ENCODE measurements at places on chromosomes 11 and 22.

DNA sequence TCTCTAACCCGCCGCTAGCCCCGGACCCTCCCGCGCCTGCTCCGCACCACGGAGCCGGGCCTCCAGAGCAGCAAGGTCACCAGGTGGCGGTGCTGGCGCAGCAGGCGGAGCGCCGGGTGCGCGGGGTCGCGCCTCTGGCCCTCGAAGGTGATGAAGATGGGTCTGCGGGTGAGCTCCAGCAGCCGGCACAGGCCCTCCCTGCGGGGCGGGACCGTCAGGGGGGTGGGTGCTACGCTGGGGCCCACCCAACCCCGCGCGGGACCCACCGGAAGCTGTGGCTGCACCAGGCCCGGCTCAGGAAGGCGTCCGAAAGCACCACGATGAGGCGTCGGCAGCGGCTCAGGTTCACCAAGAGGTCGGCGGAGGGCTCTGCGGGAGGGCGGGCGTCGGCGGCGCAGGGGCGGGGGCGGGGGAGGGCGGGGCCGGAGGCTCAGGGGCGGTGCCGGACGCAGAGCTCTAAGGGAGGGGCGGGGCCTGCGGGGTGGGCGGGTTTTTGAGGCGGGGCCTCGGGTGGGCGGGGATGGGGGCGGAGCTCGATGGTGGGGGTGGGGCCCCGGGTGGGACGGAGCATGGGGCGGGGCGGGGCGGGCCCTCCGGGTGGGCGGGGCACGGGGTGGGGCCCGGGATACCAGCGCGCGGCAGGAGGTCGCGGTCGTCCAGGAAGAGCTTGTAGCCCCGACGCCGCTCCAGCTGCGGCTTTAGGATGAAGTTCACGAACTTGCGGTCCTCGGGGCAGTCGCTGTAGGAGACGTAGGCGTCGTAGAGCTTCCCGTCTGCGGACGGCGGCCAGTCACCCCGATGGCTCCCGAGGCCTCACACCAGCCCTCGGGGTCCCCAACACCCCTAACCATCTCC lies 7.8 kb downstream of the SIGIRR start:
- no peak for DNase-seq

DNA sequence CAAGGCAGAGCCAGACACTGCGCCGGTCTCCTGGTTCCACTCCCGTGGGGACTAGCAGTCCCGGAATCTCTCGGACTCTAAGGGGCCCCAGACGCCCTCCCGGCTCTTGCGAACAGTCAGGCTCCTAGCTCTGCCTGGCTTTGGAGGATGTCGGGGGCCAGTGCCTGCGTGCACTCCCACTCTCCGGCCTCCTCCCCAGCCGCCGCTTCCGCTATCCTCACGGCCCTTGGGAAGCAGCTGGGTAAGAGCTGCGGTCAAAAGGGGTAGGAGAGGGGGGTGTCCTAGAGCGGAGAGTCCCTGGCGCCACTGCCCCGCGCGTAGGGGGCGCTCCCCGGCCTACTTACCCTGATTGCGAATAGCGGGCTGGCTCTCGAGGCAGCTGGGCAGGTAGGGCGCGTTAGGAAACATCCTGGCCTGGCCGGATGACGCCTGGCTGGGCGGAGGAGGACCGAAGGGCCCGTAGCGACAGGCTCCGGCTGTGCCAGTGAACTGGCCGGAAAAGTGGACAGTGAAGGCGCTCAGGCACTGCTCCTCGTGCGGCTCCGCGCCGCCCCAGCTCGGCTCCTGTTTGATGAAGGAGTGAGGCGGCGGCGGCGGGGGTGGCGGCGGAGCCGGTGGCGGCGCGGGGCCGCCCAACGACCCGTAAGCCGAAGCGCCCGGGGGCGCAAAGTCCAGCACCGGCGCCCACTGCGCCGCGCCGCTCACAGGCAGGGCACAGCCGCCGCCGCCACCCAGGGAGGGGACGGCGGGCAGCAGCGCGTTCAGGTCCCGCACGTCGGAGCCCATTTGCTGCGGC lies 785 bp downstream of the WT1 start:
- no peak for DNase-seq

- no peak for DNase-seq
Observed at GRCh38 chr11:46348566-46349401, 1.5 kb downstream of the DGKZ start.

DNA sequence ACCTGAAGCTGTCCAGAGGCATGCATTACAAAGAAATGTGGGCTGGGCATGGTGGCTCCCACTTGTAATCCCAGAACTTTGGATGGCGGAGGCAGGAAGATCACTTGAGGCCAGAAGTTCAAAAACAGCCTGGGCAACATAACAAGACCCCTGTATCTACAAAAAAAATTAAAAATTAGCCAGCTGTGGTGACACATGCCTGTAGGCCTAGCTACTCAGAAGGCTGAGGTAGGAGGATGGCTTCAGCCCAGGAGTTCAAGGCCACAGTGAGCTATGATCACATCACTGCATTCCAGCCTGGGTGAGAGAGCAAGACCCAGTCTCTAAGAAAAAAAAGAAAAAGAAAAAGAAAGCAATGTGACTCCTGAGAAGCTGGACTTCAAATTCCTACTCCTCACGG lies 138.5 kb upstream of the HSD17B12 start:
- no peak for DNase-seq

- DNase-seq: peak; percentile 82
Observed at GRCh38 chr22:26658671-26659478, 1.5 kb downstream of the MIAT start.

- no peak for DNase-seq
Observed at GRCh38 chr22:29530716-29531115, 22.8 kb downstream of the THOC5 start.

DNA sequence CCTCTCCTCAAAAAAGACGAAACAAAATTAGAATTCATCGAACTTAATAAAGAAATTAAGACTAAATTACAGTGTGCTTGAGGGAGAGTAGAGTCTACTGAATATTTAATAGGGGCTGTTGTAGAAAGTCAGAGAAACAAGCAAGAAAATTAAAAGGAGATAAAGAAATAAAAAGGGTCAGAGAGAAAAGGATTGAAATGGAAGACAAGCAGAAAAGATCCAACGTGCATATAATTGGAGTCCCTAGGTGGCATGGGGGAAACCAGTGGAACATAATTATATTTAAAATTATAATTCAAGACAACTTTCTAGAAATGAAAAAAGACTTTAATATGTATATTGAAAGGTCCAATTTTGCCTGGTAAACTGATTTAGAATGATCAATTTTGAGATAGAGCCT lies 74.3 kb downstream of the ACER3 start:
- no peak for DNase-seq

- DNase-seq: no peak
Observed at GRCh38 chr22:39275814-39276439, 31.1 kb upstream of the PDGFB start.

GRCh38 chr22:46275455-46276122 lies 7.8 kb downstream of the TTC38 start:
- no peak for DNase-seq

- no peak for DNase-seq
Observed at GRCh38 chr11:119478711-119479285, 55.8 kb upstream of the THY1 start.

GRCh38 chr11:120801801-120802689 lies 221.9 kb upstream of the TBCEL start:
- DNase-seq: peak; percentile 33

GRCh38 chr11:126823274-126823673 lies 177.3 kb downstream of the KIRREL3 start:
- no peak for DNase-seq

GRCh38 chr11:27754035-27755017 lies 54.1 kb upstream of the BDNF start:
- DNase-seq: no peak

GRCh38 chr11:76654298-76654851 lies 16.2 kb downstream of the LRRC32 start:
- DNase-seq: no peak

DNA sequence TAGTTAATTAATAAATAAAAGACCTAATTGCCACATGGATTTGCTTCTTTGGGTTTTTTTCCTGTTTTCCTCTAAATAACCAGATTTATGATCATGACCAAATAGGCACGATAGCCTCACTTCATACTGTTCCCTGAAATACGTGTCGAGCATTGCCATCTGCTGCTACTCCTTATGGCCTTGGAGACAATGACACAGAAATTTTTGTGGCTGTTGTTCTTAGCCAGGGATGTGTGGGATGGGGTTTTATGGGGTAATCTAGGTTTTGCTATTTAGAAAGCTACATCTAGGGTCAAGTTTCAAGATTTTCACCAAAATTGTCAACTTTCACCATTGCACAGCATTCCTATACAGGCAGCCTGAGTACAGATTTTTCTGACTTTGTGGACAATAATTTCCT lies 145.2 kb downstream of the DBX1 start:
- DNase-seq: no peak

GRCh38 chr22:26643418-26644100 lies 13.8 kb upstream of the MIAT start:
- DNase-seq: no peak

GRCh38 chr11:10428453-10428852 lies 26.6 kb upstream of the AMPD3 start:
- no peak for DNase-seq

GRCh38 chr22:30196141-30196879 lies 50.2 kb downstream of the LIF start:
- peak; percentile 51 for DNase-seq

DNA sequence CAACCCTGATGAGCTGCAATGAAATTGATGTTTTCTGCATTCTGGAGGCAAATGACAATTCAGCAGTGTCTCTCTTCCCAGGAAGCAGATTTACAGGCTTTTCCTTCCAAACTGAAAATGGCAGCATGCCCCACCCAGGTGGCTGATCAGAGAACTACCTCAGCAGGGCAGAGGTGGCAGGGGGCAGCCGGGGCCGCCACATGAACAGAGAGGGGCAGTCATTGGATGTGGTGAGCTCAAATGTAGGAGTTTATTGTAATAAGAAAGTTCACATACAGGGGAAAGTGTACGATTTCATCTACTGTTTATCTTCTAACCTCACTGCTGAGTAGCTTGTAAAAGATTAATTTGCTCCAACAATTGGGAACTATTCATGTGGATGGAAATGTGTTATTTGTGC lies 15.7 kb upstream of the PARVA start:
- DNase-seq: no peak

DNA sequence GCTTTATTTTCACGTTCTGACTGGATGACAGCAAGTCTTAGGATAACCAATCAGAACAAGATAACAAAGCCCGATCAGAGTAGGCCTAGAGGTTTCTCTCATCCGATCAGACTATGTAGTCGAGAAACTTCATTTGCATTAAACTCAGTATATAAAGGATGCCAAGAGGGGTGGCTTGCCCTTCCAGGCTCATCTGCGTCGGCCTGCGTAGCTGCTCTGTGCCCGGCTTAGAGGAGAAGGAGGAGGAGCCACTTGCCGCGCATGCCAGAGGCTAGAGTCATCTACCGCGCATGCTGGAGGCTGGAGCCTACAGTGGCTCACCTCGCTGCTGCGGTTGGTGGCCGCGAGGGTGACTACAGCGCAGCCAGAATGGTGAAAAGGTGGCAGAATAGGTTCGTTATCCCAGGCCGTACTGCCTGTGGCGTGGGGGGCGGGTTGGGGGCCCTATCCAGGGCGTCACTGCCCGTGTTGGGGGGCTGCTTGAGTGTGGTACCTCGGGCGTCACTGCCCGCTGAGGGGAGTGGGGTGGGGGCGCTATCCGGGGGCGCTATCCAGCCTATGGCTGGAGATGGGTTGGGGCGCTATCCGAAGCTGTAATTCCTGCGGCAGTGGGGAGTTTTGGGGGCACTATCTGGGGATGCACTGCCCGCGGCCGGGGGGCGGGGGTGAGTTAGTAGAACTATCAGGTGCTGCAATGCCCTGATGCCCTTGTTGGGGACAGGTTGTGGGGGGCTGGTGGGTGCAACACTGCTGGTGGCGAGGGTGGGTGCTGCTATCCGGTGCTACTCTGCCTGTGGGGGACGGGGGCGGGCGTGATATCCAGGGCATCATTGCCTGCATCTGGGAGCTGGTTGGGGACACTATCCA lies at the start of gene RFPL2:
TSS of gene RFPL2 (minus strand) at position 218 of the 867 bp plus-strand sequence. CDS start 2,622 bp downstream, outside the sequence.
- peak; percentile 83 for DNase-seq

DNA sequence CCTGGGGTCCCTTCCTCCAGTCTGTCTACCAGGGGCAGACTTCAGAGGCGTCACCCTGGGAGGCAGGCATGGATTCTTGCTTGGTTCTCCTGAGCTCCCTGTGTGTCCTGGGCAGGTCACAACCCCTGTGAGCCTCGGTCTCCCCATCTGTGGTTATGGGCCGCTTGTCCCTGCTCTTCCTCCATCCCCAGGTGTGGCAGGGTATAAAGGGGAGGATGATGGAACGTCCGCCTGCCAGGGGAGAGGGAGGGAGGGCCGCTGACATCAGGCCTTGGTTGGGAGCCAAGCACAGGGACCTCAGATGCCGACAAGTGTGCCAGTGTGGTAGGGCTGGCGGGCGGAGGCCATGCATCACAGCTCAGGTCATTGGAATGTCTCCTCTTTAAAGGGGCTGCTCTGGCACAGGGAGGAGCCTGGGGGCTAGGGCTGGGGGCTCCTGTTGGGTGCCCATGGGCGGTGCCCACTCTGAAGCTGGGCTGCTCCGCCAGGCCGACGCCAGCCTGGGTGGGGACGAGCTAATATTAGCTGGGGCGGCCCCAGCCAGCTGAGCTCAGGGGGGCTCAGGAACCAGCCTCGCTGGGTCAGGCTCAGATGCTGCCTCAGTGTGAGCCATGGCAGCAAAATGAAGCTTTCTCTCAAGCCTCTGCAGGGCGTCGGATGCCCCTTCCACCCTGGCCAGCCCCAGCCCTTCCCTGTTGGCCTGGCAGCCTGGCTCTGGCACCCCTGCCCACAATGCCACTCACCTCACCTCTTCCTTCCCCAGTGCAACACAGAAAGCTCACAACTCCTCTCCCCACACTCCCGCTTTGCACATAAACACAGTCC lies 12.8 kb downstream of the KCNC1 start:
- no peak for DNase-seq

- no peak for DNase-seq
Observed at GRCh38 chr11:117900121-117900648, 23.7 kb upstream of the FXYD6 start.

DNA sequence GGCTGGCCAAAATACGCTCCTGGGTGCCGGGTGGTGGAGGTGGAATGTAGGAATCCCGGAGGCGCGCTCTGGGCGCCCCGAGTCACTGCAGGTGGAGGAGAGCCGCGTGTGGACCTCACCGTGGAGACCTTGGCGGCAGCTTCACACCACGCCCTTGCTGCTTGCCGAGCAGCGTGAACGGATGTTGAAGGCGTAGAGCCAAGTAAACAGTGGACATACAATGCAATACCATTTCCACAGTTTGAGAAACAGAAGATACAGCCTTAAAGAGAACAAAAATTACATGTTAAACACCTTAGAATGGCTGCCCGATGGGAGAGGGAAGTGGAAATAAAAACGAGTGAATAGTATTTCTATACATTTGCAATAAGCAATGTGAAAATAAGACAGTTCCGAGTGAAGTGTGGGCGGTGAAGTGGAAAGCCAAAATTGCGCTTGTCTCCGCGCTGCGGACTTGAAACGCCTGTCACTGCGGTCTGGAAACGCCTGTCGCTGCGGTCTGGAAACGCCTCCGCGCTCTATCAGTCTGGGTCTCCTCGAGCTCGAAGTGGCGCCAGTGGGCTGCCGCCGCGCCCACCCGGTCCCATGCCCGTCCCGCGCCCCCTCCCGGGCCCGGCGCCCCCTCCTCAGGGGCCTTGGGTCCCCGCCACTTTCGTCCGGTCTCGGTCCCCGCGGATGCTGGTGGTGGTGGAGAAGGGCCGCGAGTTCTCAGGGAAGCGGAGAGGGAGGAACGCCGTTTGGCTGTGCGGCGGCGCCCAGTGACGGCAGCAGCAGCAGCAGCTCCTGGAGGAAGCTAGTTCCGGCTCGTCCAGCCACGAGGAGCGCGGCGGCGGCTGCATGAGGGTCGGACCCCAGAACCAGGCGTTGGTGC lies 1.6 kb downstream of the NCR3LG1 start:
- peak; percentile 74 for DNase-seq

Measured in NCI-H2227 treated with DMSO at 0.1 percent for 48 hours (cell line).